Activated CD8-positive, alpha-beta memory T cell treated with anti-CD3 and anti-CD28 coated beads for 4 hours (primary cell): ENCODE measurements at places on chromosomes 2 and 18.

DNA sequence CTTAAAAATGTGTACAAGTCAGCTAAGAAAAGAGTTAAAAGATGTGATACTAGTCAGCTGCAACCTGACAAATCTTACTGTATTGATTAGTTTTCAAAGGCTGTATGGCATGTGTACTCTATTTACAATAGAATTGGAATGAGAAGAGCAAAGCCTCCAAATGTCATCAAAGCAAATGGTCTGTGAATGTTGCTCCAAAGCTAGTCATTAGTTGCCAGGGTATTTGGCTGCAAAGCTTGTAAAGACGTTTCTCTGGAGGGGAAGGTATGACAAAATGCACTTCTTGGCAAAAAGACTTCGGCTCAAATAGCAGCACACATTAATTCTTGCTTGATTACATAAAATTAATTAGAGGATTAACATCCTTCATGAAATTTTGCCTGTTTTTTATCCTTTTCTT lies 59.3 kb downstream of the ETAA1 start:
- no peak for DNase-seq

DNA sequence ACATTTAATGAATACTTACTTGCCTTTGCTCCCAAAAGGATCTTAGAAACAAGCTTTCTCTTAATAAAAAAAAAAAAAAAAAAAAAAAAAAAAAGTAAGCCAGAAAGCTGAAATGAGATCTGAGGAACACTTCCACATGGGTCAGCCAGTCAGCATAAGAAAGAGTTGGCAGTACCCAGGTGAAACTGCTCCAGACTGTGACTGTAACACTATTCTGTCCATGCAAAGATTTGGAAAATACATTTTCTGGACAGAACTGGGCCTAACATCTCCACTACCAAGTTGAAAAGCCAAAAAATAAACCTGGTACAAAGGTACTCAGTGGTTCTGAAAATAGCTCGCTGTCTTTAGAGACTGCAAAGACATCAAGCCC lies 135.7 kb downstream of the THADA start:
- DNase-seq = no peak

- DNase-seq = no peak
These were observed 673.8 kb upstream of the FANCL start for GRCh38 chr2:58914733-58915505.

DNA sequence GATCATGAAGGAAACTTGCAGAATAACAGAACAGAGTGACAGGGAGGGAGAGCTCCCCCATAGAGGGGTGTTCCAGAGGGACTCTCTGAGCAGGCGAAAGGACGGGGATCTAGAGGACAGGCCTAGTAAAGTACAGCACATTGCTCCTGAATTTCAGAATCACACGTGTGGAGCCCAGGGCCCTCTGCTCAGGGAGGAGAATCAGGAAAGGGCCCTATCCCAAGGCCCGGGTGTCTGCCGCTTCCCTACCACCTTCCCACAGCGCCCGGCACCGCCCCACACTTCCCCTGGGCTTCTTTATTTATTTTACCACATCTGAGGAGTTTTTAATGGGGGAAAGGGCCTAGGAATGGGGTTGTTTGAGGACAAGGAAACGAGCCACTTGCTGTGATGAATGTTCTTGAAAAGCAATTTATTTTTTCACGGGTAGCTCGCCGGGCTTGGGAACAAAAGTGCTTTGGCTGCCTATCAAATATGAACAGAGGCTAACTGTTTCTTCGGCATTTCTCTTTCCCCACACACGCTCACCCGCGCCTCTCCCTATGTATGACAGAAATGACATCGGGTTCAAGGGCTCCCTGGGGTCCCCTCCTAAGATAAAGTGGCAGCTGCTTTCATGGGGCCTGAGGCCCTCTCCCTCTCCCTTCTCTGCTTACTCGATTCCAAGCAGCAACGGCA lies 79.3 kb upstream of the GLI2 start:
- no peak for DNase-seq

DNA sequence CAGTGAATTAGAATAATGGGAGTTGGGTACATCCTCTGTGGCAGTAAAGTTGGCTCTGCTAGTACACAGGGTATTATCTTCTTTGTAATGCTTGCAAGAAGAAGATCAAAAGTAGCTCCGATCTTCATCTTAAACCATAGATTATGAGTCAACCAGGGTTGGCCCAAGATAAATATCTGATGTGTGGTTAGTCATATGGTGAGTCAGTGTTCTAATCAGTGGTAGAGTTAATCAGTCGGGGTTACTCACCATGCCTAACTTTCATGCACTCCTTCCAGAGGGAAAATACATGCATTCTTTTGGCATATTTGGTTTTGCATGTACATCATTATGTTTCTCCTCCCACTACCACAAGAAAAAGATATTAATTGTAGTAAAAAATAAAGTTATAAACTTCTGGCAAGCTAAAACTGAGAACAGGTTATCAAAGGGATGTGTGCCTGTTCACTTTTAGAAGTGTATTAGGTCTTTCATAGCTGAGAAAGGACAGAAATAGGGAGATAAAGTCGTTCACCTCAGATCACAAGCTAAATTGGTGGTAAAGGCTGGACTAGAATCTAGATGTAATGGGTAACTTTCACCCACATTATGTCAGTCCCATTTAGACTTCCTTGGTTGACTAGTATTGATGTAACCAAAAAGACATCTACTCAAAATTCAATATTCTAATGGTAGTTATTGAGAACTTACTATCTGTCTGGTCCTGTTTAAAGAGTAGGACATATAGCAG lies 684.4 kb downstream of the IRS1 start:
- DNase-seq = no peak
